Activated T-helper 2 cell treated with anti-CD3 and anti-CD28 coated beads, Interferon-gamma antibody, Interleukin-2, Interleukin-4, amounts not matched to agents 10 μg/mL and 5 μg/mL and 100 μg/mL, durations not matched to agents 14 hours and 24 hours and 36 hours (primary cell): ENCODE measurements at places on chromosomes 7 and 10.

- DNase-seq: no peak
Measured at GRCh38 chr7:106721816-106722785, 61.1 kb upstream of the CCDC71L start.

GRCh38 chr7:29239638-29240037 is 45.1 kb downstream of the CHN2 start:
- no peak for DNase-seq

DNA sequence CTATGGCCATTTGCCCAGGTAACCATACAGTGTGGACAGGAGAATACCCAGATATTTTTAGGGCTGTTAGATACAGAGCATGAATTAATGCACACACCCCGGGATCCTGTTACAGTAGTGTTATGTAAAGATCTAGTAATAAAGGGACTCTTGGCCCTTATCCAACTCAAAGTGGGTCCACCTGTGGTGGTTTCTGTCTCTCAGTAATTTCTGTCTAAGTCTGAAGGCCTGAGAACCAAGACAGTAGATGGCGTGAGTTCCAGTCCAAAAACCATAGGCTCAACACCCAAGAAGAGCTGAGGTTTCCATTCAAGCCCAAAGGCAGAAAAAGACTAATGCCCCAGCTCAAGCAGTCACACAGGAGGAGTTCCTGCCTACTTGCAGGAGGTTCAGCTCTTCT is 277.7 kb downstream of the ZEB1 start:
- no peak for DNase-seq

DNA sequence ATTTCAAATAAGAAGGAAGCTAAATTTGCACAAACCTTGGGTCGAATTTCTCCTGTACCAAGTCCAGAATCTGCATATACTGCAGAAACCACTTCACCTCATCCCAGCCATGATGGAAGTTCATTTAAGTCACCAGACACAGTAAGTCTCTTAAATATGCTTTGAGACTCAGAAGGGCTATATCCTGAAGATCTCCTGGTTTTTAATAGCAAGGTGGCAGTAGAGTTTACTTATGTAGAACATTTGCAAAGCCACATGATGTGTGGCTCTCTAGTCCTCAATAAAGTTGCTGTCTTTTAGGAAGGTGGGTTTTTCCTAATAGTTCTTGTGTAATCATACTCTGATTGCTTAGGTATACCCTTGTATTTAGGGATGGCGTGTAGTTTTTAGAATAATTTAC is 8.7 kb downstream of the DBF4 start:
- no peak for DNase-seq

DNA sequence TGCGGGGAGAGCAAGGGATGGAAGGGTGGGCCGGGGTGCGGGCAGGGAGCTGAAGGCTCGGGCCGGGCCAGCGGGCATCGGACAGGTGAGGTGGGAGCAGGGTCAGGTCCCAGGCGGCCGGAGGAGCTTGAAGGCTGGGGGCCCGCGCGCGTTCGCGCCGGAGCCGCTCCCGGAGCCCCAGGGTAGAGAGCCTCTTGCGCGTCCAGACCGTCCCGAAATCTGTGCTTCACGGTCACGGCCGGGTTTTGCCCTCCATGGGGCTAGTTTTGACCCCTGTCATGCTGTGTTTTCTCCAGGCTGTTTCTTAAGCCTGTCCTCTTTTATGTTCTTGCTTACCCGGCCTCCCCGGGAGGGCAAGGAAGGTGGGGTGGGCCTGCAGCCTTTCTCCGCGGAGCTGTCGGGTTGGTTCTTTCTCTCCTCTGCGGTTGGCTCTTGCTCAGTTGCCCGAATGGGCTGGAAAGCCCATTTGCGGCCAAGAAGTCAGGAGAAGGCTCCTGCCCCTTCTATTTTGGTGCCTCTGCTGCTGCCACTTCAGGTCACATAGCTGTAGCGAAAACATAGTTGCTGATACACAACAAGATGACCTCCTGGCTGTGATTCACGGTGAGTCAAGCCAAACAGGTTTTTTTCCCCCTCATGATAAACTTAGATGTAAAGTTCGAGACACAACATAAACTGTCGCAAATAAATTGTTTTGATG is 650 bp downstream of the UBE2D1 start:
- DNase-seq: peak; percentile 10

GRCh38 chr7:30969604-30969970 is 5.8 kb downstream of the GHRHR start:
- DNase-seq: no peak

- no peak for DNase-seq
Measured at GRCh38 chr7:125847692-125848091, 918.1 kb upstream of the POT1 start.

GRCh38 chr7:139582130-139582650 is 58.7 kb downstream of the CLEC2L start:
- DNase-seq: no peak

- DNase-seq: peak; percentile 65
Measured at GRCh38 chr7:157490465-157490912, 153.7 kb downstream of the DNAJB6 start.

DNA sequence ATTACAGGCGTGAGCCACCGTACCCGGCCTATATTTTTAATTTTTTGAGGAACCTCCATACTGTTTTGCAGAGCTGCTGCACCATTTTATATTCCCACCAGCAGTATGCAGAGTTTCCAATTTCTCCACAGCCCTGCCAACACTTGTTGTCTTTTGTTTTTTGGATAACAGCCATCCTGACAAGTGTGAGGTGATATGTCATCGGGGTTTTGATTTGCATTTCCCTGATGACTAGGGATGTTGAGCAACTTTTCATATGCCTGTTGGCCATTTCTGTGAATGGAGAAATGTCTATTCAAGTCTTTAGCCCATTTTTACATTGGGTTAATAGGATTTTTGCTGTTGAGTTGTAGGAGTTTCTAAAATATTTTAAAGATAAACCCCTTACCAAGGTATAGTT is 22.2 kb downstream of the ENTPD7 start:
- DNase-seq: no peak

DNA sequence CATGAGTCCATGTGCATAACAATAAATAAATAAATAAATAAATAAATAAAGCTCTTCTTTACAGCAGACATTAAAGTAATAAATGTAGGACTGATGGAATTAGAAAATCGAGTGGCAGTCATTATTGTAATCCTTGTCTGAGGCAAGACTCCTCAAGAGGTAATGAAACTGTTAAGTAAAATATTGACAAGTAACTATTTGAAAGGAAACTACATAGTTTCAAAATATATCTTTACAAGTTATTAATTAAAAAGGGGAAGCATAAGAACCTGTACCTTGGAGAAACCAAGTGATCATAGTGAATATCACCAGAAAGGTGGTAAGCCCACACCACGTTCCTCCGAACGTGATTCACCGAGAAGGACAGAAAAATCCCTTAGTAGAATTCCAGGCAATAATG is 285.6 kb upstream of the SORCS1 start:
- DNase-seq: no peak

- peak; percentile 61 for DNase-seq
Measured at GRCh38 chr7:2864999-2865670, 21.0 kb upstream of the GNA12 start.

GRCh38 chr7:138948403-138948802 is 32.8 kb downstream of the KIAA1549 start:
- no peak for DNase-seq

- no peak for DNase-seq
Measured at GRCh38 chr7:73682745-73683055, 553 bp downstream of the DNAJC30 start.

DNA sequence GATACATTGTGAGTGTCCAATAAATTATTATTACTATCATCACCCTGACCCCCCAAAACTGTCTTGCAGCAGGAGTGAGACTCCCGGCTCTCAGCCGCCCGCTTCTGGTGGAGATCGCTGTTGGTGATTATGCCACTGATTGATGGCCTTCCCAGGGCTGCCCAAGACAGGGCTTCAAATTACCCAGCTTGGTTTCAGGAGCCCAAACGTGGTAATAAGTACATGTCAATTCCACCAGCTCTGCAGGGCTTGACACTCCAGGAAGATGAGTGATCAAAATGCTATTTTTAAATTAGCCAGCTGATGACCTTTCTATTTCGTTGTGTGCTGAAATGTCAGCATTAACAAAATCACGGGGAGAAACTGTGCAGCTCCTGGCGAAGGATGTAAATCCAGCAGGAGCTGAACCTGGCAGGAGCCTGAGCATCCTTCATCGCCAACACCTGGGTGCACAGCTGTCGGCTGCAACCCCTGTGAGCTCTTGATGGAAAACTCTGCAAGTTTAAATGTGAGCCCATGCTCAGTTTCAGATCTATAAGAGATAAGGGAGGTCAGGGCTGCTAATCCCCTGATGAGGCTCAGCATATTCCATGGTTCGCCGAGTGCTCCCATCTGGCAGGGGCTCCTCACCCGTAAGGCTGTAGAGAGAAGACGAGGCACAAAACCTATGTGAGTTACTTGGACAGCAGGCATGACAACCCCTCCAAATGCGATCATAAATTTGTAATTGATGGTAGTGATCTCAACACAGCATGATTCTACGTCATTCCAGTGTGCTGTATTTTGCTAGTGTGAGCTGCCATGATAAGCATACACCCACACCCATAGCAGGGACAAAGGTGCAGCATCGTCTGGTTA is 446.3 kb downstream of the TCERG1L start:
- DNase-seq: no peak

- no peak for DNase-seq
Measured at GRCh38 chr7:2123360-2123759, 109.4 kb downstream of the MAD1L1 start.

- DNase-seq: no peak
Measured at GRCh38 chr7:16810112-16810511, 5.3 kb upstream of the AGR2 start.

DNA sequence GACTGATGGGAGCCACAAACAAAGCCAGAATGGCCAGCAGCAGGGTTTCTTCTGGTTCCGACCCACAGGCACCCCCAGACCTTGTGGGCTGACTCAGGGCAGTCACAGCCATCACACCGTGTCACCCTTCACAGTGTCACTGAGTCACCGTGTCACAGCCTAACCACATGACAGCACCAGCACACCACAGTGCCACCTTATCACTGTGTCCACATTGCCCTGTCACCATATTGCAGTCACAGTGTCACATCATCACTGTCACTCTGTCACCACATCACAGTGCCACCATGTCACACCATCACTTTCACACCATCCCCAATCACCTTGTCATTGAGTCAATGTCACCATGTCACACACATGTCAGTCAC is 77.0 kb downstream of the OAT start:
- no peak for DNase-seq

GRCh38 chr10:87675396-87676376 is 16.0 kb downstream of the PAPSS2 start:
- no peak for DNase-seq

DNA sequence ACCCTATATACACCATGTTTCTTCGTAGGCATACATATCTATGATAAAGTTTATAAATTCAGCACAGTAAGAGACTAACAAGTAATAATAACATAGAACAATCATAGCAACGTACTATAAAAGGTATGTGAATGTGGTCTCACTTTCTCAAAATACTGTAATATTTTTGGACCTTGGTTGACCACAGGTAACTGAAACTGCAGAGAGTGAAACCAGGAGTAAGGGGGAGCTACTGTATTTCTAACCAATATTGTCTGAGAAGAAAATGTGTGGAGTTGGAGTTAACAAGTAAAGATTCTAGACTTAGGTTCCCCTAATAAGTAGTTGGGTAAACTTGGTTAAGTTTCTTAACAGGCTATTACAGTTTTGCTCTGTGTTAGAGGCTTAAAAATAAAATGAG is 72.1 kb downstream of the GNAI1 start:
- DNase-seq: no peak

GRCh38 chr7:22476824-22477223 is 23.2 kb downstream of the STEAP1B start:
- DNase-seq: no peak

- DNase-seq: no peak
Measured at GRCh38 chr10:101938305-101939007, 94.9 kb upstream of the KCNIP2 start.

DNA sequence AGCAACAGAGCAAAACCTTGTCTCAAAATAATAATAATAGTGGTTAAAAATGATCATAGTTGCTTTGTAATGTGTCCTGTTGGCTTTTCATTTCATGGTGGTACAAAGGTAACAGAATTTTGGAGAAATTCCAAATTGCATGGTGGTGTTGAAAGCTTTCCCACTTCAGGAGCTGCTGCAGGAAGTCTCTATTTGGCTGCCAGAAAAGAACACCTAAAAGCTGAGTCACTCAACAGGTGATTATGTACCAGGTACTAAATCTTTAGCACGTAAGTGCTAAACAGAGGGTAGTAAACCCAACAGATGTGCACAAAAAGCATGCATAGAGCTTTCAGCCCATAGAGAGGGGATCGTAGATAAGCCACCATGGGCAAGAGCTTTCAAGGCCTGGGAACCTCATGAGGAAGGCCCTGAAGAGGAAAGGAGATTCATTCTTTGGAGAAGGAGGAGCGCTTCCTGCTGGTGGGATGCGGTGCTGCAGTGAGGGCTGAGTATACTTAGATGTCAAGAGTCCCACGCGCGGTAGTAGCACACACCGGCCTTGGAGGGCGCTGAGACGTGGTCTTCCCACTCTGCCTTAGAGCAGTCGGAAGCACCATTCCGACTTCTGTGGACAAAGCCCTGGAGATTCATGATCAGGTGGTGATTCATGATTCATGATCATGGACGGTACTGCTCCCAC is 118.7 kb downstream of the RALA start:
- peak; percentile 46 for DNase-seq

GRCh38 chr7:94060752-94061151 is 56.6 kb upstream of the BET1 start:
- no peak for DNase-seq

- no peak for DNase-seq
Measured at GRCh38 chr10:93106631-93107072, 33.0 kb downstream of the CYP26A1 start.

DNA sequence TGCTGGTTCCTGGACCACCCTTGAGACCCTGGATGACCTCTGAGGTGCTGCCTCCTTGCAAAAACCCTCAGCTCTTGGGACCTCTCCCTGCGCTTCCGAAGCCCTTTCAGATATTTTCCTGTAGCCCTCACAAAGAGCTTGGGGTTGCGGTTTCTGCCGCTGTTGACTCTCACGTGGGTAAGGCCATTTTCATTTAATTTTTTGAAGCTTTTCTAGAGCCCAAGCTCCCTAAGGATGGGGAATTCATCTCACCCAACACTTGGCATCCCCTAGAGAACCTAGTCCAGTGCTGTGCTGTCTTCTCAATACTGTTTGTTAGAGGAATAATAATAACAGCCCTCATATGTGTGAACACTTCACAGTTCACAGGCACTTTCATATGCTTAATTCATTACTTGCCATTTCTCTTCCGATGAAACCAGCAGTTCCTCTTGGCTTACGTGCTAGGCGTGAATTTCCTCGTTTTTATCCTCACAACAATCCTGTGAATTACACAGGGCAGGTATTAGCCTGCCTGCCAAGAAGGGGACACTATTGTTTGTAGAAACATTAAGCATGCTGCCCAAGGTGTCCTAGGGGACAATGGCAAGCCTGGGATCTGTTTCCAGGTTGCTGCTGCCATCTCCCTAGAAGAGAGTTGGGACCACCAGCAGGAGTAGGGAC is 71.6 kb upstream of the CTBP2 start:
- DNase-seq: no peak

- no peak for DNase-seq
Measured at GRCh38 chr10:102647443-102648268, 3.4 kb downstream of the TRIM8 start.

- DNase-seq: no peak
Measured at GRCh38 chr10:48598243-48598935, 6.5 kb downstream of the ARHGAP22 start.
